ENCODE measurements at places on chromosomes 2 and 18.

DNA sequence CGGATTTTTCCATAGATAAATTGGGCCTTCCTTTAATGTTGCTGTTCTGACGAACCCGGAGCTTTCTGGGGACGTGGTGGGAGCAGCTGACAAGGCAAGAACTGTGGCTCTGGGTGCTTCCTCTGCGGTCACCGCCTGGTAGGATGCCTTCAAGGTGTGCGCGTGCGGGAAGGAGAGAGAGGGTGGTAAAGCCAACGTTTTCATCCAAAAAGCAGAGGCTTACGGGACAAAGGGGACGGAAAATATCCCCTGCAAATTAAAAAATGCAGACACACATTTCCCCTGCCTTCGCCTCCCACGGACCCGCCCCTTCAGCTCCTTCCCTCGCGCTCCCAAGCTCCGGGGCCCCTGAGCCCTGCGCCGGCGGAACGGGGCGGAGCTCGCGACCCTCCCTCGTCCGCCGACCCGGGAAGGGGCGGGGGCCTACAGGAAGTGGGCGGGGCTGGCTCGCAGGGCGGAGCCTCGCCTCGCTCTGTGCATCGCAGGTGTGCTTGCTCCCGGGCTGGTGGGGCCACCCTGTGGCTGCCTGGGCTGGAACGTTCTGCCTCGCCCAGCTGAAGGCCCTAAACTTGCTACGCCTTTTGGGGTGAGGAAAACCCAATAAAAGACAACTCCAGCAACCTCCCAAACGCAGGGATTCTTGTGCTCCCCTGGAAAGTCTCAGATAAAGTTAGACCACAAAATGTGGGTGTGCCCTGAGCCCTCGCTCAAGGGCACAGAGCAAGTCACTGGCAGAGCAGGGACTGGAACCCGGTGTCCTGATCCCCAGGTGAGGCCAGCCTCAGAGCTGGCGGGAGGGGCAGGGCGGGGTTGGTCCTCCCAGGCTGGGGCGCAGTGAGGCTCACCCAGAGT, 25.4 kb upstream of the SLC66A3 start:
- no peak for DNase-seq

GRCh38 chr2:240989451-240990265, 8.8 kb upstream of the SNED1 start:
- no peak for DNase-seq

- DNase-seq: no peak
Measured at GRCh38 chr2:221818616-221819320, 246.7 kb upstream of the EPHA4 start.

GRCh38 chr2:148770047-148770446, 105.0 kb upstream of the KIF5C start:
- no peak for DNase-seq

GRCh38 chr18:24561369-24561965, 101.0 kb downstream of the HRH4 start:
- DNase-seq: no peak

DNA sequence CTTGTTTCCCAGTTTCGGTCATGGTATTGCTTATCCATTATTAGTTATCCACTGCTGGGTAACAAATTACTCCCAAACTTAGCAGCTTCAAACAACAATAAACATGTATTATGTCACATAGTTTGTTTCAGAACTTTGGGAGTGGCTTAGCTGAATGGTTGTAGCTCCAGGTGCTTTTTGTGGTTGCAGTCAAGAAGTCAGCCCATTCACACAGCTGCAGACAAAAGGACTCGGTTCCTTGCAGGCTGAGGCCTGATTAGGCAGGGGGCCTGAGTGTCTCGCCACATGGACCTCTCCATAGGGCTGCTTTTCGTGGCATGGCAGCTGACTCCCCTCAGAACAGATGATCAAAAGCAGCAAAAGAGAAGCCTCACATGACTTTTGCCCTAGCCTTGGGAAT, 58.2 kb upstream of the ITGA4 start:
- no peak for DNase-seq

DNA sequence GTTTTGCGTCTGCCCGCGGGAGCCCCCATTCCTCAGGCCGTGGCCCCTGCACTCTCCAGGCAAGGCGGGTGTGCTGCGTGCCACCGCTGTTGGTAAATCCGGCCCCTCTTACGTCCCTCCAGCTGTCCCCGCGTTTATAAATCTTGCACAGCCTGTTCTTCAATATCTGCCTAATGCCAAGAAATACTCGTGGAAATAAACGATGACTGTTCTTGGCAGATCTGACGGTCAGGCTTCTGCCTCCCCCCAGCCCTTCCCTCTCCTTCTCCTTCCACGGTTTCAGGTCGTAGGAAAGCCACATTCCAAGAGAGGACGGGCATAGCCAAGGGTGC, 20.5 kb downstream of the ODC1 start:
- DNase-seq: no peak

DNA sequence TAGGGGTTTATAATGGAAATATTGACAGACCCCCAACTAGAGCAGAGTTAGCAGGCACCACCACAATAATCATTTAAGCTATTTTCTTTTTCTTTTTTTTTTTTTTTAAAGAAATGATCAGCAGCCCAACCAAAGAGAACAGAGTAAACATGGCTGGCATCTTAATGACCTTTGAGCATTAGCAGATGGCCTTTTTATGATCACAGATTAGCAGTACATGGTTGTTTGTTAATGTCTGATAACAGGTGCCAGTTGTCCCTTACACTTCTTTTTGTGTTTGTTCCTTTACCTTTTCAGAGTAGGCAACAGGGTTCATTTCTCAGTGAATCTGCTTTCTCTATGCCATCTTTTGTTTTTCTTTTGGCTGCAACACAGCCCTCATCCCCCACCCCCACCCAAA, 747.0 kb downstream of the BCL11A start:
- DNase-seq: no peak

All from cortex of kidney (tissue), 1 donor.